ENCODE measurements at places on chromosomes 11 and 22.

- DNase-seq, result no peak
These were observed 76.5 kb upstream of the SNX19 start for GRCh38 chr11:130992788-130993187.

DNA sequence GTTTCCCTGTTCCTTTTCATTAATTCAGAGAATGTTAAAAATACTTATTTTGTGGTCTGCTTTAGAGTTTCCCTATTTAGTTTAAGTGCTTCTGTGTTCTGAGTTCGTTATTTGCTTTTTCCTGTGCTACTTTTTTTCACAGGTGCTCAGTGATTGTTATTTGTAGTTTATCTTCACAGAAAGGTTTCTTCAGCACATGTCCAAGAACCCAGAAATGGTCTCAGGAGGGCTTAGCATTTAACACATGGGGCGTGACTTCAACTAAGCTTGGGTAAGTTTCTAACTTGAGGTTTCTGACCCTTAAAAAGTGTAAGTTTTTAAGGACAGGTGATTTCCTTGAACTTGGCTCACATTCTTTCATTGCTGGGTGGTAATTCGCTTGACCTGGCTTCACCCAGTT lies 157.3 kb downstream of the AASDHPPT start:
- DNase-seq, result no peak

DNA sequence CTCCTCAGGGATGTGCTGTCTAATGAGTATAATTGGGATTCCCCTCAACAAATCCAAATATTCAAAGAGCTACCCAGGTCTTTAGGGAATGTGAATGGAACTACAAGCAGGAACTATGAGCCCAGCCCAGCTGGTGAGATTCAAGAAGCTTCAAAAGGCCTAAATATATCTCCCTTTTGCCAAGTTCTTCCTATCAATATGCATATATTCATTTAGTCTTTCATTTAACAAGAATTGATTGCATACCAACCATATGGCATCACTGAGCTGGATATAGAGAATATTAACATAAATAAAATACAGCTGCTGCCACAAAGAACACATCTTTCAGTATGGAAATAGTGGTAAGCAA lies 58.9 kb upstream of the PRSS23 start:
- no peak for DNase-seq

GRCh38 chr11:115321605-115322289 lies 182.5 kb downstream of the CADM1 start:
- DNase-seq, result no peak

GRCh38 chr11:67453816-67454732 lies 1.1 kb upstream of the CABP4 start:
- DNase-seq, result no peak

- no peak for DNase-seq
These were observed 15.7 kb downstream of the TESMIN start for GRCh38 chr11:68735646-68736045.

- DNase-seq, result peak; percentile 55
These were observed 35.0 kb downstream of the TPBGL start for GRCh38 chr11:75275581-75275980.

GRCh38 chr11:83257761-83258168 lies 28.4 kb downstream of the CCDC90B start:
- DNase-seq, result no peak

DNA sequence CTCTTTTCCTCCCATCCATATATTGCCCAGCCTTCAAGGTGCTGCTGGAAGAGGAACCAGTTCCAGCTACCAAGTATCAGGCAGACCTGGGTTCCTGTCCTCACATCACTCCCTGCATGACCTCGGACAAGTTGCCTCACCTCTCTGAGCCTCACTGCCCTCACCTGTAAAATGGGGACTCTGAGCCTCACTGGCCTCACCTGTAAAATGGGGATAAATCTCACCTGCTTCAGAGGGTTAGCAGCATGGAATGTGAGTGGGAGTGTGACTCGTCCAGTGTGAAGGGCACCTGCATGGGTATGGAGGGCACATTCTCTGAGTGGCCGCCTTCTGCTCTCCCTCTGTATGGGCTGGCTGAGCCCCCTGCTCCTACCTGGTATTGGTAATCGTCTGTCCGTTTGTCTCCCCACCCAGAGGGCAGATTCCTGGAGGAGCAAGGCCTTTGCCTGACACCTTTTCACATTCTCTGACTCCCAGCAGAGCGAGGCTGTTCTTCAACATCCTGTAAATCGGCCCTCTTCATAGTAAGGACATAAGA lies 3.7 kb downstream of the GRIK4 start:
- DNase-seq, result no peak

- peak; percentile 94 for DNase-seq
These were observed at the start of gene TMEM25 for GRCh38 chr11:118530683-118531596. TMEM25 (plus strand) TSS chr11:118531192; CDS start chr11:118531802, 610 bp downstream.

DNA sequence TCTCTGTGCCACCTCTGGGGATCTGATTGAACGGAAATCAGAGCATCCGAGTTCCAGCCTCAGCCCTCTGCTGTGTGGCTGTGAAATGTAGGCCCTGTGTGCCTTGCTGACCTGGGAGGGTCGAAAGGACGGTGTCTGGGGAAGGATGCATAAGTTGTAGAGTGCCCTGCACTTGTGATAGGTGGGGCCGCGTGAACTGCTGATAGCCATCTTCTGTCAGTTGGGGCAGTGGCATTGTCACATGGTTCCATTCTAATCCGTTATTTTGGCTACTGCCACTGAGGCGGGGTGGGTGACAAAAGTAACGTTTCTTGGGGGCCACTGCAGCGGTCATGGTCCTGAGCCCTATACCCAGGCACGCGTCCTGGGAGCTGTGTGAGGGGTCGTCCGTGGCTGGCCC lies 63.4 kb downstream of the LRP5 start:
- DNase-seq, result no peak

- no peak for DNase-seq
These were observed 473.4 kb downstream of the METTL15 start for GRCh38 chr11:28581286-28582242.

DNA sequence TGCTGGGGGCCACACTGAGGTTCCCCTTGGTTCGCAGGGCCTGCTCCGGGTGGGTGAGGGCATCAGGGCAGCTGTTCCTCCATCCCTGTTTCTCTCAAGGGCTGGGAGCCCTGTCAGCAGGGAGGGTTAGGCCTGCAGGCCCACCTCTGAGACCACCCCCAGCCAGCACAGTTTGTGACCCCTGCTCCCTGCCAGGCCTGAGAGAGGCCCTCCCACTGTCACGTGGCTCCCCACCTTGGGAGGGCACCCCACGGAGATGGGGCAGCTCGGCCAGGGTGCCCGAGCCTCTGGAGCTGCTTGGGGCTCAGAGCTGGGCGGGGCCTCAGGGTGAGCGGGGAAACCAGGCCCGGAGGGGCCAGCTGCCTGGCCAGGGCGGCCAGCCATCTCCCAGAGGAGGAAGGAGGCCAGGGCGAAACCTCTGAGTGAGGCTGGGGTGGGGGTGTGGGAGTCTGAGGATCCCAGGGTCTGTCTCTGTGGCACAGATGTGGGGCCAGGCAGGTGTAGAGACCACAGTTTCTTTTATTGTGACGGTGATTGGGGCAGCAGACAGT lies 2.5 kb upstream of the INS start:
- DNase-seq, result no peak

DNA sequence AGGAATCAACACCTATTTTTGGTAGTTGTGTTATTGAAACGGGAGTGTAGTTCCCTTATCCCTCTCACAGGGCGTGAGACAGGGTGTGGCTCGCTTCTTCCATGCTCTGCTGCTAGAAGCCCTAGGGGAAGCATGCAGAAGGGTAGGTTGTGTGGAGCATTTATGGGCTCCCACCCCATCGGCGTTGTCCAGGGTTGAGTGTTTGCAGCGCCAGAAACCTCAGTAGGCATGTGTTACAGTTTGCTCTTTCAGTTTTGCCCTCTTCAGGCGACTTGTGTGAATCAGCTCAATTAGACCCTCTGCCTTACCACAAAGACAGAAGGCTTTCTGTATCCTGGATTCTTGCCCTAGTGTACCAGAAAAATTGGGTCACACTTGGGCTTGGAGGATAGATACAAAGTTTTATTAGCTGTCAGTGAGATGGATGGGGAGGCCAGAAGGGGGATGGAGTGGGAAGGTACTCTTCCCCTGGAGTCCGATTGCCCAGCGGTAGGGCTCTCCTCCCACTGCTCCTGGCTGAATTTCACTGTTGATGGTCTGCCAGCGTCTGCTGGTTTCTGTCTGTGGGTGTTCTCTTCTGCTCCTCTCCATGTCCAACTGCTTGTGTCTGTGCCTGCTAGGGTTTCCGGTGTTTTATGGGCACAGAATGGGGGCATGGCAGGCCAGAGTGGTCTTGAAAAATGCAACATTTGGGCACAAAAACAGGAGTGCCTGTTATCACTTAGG lies 358.3 kb upstream of the CTSC start:
- DNase-seq, result no peak

DNA sequence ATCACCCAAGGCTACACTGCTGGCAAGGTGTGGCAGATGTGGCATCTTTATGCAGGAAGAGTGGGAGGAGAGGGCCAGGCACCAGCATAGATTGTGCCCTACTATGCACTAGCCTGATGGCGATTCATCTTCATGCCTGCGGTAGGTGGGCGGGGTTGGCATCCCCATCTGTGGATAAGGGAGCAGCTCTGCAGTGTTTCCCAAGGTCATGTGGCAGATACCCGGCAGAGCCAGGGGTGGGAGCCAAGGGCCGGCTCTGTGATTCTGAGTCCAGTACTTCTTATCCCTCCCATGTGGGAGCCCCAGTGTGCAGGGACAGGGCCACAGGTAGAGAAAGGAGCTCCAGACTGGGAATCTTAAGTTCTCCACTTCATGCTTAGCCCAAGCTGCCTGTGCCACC lies 20.0 kb downstream of the CD82 start:
- no peak for DNase-seq

DNA sequence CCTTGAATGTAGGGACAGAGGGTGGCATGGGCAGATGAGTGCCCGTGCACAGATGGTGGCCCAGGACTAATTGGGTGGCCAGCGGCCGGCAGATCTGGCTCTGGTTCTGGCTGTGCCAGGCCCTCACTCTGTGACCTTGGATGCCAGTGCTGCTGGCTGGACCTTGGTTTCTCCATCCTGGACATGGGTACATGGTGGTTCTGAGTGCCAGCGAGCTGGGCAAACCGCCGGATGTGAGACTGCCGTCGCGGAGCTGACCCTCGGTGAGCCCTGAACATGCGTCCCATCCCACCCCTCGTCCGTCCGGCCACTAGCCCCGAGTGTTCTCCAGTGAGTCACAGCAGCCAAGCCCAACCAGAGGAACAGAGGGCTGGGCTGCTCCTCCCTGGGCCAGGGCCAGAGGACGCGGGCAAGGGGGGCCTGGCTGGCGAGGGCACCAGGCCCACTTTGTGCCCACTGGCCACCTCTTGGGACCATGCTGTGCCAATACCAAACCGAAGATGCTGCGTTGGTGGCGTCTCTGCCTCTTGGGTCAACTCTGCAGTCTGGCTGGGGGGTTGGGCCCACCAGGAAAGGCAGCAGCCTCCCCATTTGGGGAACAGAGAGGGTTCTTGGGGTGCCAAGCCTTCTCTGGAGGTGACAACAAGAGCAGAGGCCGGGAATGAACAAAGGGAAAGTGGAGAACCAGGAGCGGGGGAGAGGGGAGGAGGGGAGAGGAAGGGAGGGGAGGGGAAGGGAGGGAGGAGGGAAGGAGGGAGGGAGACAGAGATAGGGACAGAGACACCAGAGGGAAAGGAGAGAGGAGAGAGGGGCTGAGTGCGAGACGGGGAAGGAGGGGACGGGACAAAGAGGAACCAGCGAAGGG lies 10.7 kb downstream of the LSP1 start:
- no peak for DNase-seq

- no peak for DNase-seq
These were observed 34.9 kb downstream of the UBASH3B start for GRCh38 chr11:122690384-122690783.

DNA sequence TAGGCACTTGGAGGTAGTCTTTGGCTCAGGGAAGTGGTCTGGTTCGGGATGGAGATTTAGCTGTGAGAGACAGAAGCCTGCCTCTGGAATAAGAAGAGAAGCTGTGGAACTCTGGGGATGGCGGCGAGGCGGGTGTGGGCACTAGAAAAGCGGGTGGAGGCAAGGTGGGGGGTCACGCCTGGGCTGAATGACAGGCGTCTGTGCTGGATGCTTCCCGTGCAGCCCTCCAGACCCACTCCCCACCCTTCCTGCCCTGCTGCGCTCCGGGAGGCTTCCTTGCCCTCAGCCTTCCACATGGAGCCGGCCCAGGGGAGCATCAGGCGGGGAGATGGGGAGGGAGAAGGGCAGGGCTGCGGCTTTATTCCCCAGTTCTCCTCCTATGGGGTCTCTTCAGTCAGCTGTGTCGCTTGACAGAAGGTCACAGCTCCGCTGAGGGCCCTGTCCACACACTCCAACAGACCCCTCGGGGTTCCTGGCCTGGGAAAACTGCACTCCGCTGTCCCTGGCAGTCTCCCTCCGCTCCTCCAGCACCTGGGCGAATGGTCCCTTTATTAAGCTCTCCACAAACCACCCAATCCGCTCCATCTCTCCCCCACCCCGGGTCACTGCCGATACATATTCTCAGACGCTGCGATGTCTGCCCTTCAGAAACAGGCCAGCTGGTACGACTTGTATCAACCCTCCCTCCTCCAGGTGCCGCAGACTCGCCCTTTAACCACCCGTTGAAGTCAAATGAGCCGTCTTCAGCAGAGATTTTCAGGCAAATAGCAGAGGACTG lies 6.2 kb downstream of the DNAJB13 start:
- DNase-seq, result no peak

DNA sequence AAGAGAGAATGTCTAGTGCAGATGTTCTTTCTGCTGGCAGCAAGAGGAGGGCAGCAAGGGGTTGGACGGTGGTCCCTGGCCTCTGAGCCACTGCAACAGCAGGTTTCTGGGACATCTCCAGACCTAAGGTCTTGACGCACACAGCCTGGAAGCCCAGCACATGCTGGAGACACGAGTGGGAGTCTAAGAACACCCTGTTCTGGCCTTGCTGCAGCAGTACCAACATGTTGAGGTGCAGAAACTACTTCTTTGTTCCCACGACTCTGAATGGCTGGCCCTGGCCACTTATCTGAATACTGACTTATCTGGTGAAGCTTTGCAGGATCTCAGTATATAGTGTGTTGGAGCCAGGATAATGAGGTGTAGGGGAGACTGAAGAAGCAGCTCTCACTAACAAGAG lies 6.8 kb downstream of the MICAL2 start:
- DNase-seq, result no peak

DNA sequence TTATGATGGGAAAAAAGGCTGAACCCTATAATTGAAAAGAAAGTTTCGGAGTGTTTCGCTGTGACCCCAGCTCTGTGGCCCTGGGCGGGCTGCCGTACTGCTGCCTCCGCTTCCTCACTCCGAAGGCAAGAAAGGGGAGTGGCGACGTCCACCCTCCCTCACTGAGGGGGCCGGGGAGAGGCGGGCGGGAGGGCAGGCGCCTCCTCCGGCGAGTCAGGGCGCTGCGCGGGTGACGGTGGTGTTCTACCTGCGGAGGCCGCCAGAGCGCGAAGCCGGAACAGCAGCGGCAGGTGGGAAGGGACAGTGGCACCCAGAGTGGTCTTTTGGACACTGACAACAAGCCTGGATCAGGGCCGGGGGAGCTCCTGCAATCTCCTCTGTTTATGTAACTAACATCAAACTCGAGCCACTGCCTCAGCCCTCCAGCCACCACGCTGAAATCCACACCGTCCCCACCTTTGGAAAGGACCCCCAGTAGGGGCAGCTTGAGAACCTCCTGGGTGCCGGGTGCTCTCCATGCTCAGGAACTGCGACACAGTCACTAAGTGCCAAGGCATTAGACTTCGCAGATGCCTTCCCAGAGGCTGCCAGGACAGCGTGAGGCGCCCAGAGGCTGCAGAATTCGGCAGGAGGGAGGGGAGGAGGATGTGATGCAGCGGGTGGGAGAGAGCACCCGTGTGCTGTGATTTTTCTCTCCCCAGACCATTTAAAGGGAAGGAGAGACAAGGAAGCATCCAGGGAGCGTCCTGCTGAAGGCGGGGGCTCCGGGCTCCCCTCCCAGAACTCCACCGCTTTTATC lies 25.5 kb downstream of the BID start:
- no peak for DNase-seq

All from D341Med (cell line).